ENCODE measurements at places on chromosomes 5 and 9.

DNA sequence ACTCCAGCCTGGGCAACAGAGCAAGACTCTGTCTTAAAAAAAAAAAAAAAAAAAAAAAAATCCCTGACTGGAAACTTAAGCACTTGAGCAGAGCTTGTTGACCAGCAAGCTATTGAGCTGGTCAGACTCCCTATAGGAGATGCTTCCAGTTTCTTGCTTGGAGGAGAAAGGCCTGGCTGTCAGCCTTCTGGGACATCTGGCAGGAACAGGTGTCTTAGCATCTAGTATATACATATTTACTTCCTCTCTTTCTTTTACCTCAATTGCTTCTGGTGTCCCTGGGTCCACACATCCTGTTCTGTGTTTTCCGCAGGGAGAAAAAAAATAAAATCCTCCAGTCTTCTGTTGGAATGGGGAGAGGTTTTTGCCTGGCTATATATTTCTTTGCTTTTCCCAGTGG lies 60.1 kb downstream of the PRKACG start:
- no peak for DNase-seq

GRCh38 chr9:71121275-71122021 lies at the start of gene TRPM3:
TRPM3 (minus strand) TSS chr9:71121621; CDS start chr9:71121354, 267 bp downstream.
- DNase-seq, result no peak

DNA sequence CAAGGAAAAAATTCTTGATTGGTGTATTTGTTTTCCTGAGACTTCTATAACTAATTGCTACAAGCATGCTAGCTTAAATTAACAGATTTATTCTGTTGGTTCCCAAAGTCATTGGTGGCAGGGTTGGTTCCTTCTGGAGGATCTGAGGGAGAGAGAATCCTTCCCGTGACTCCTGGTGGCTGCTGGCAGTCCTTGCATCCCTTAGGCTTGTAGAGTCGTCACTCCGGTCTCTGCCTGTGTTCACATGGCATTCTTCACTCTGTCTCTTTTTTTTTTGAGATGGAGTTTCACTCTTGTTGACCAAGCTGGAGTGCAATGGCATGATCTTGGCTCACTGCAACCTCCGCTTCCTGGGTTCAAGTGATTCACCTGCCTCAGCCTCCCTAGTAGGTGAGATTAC lies 5.3 kb downstream of the CDK9 start:
- no peak for DNase-seq

- DNase-seq, result no peak
These were observed 16.3 kb downstream of the KLF9 start for GRCh38 chr9:70398145-70398556.

DNA sequence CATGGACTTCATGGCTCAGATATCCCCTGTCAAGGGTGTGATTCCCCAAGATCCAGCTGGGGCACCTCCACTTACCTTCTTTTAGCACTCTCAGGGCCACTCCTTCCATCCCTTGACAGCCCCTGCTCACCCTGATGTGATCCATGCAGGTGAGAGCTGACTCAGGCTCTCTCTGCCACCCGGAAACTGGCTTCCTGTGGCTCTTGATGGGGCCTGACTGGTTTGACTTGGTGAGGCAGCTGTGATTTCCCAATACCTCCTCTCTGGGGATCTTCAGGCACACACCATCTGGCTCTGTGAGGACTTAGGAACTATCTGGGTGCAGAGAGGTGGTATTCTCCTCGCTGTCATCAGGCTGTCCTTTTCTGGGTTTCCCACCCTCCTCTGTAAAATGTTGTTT lies 7.9 kb upstream of the FAT2 start:
- DNase-seq, result no peak

- DNase-seq, result no peak
These were observed 220.2 kb downstream of the ADAMTS6 start for GRCh38 chr5:65261499-65261898.

DNA sequence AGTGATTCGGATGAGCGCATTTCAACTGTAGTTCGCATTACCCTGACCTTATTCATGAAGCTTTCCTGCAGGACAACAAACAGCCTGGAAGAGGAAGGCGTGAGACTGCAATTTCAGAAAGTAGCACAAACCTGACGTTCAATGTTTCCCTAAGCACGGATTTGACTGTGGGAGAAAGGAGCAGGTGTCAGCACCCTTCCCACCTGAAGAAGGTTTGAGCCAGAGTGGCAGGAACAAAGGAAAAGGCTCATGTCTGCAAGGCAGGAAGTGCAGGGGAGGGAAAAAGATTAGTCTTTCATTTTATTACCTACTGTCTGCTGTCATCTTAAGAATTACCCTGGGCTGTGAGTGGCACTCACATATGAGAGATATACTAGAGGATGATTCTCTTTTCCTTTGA lies 114.0 kb downstream of the MED10 start:
- DNase-seq, result no peak

- DNase-seq, result no peak
These were observed 138.7 kb downstream of the RAPGEF6 start for GRCh38 chr5:131496400-131496713.

DNA sequence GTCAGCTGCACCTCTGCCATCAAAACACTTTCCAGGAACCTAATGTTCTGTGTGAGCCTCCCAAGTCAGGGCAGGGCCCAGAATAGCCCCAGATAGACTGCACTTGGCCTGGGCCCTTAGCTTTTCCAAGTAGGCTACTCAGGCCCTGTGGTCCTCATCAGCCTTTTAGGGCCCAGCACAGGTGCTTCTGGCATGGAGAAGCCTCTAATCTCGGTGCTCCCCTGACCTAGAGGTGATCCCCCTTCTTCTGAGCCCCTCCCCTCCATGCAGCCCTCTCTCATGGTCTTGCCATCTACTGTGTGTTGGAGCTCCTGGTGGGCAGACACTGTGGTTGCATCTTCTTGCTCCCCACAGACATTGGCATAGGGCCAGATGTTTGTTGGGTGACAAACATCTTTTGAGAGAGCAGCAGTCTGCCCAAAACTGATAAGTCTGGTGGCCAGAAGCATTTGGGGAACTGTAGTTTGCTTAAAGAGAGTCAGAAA lies 28.1 kb downstream of the FRMPD1 start:
- DNase-seq, result no peak

GRCh38 chr9:87179553-87180340 lies 232.4 kb upstream of the GAS1 start:
- DNase-seq, result no peak

- no peak for DNase-seq
These were observed 25.1 kb downstream of the JADE2 start for GRCh38 chr5:134550271-134551214.

DNA sequence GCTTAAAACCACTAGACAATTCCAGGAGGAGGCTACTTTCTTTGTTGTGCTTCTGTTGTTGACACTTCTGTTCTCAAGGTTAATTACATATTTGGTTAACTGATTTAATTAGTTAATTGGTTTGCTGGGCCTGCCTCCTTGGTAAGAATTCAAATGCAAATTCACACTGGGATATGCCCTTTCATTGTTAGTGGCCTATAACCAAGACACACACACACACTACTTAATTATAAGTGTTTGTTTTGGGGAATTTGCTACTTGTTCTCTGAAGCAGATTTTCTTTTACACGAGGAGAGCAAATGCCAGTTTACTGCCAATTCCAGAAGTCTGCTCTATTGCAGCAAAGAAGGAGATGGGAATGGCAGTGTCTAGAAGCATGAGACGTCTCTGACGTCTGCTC lies 101.6 kb upstream of the BASP1 start:
- no peak for DNase-seq

DNA sequence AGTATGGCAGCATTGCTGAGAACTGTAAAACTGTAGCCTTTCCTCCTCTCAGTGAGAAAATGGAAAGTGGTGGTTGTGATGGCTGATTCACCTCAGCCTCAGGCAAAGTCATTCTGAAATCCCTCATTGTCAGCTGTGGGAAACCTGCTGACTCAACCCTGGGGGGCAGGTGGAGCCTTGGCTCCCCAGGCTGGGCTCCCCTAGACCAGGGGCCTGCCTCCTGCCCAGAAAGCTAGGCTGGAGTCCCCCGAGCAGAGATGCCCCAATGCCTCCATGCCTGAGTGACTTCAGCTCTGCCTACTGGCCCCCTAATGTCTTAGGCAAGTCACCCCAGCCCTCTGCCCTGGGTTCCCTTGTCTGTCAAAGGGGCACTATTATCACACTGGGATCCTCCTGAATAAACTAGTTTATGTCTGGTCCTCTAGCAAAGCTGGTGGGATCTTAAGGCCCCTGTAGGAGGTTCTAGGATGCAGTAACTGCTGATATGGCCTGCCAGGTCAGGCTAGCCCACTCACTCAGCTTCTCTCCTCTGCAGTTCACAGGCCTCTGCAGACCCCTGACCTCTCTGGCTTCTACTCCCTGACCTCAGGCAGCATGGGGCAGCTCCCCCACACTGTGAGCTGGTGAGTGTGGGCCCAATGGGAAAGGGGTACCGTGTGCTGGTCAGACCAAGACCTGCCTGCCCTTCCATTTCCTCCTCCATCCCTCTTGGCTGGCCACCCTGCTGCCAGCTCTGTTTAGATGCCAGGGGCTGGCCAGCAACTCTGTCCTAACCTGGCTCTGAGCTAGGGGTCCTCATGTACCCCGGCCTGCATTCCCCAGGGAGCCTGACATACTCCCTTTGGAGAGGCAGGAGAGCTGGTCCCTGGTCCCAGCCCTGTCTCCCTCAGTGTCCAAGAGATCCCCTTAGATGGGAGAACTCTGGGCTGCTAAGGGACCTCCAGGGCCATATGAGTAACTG lies 24.2 kb downstream of the TCF7 start:
- no peak for DNase-seq

GRCh38 chr5:138579517-138579863 lies 4.3 kb upstream of the HSPA9 start:
- DNase-seq, result no peak

DNA sequence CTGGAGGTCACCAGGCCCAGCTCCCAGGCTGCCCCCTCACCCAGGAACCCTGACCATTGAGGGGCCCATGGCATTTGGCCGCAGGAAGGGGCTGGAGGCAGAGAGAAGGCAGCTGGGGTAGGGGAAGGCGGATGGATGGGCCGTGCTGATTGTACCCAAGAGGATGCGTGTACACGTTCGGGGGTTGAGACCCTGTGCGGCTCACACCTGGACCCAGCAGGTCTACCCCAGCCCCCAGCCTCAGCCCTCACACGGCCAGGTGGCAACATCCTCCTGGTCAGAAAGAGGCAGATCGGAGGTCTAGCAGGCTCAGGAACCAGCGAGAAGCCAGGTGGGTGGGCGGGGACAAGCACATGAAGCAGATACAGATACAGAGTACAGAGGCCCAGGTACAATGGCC lies 33.7 kb downstream of the NACC2 start:
- DNase-seq, result no peak

- no peak for DNase-seq
These were observed 21.8 kb downstream of the DMAC1 start for GRCh38 chr9:7777771-7778170.

DNA sequence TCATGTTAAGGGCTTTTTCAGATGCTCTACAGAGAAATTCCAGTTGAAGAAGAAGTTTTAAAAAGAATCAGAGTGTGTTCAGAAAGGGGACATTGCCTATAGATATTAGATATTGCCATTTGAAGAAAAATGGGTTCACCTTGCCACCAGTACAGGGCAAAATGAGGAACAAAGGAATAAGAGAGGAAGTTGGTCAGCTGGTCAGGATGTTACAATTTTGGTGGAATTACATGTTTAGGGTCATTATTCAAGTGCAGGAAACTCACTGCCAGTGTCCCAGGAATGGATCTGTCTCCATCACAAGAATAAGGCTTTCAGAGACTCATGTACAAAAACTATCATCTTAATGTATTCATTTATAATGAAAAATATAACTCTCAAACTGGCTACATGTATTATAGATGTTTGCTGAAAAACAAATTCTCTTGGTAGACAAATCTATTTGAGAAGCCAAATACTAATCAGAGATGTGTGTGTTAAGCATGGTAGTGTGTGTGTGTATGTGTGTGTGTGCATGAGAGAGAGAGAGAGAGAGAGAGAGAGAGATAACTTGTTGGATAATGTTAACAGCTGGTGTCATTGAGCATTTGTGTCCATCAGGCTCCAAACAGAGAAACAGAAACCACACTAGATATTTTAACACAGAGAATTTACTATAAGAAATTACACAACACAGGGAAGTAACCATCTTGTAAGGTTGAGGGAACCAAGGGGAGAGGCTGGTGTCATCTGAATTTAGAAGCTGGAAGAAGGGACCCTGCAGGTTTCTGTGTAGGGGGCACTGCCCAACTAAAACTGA lies 5.0 kb upstream of the C1QTNF3 start:
- DNase-seq, result no peak

DNA sequence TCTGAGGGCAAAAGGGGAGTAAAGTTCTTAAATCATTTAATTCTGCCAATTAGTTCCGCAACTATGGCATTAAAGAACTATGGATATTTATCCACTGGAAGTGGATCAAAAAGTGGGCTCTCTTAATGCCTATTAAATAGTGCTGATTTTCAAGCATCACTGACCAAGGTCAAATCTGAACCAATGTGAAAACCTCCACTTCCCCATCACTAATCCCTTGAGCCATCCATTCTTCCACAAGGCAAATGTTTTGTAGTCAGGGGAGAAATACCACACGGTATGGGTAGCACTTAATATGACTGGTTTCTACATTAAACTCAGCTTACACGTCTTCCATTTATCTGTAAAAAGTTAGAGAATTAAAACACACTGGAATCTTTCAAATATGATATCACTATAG lies 57.6 kb downstream of the MLLT3 start:
- DNase-seq, result no peak

DNA sequence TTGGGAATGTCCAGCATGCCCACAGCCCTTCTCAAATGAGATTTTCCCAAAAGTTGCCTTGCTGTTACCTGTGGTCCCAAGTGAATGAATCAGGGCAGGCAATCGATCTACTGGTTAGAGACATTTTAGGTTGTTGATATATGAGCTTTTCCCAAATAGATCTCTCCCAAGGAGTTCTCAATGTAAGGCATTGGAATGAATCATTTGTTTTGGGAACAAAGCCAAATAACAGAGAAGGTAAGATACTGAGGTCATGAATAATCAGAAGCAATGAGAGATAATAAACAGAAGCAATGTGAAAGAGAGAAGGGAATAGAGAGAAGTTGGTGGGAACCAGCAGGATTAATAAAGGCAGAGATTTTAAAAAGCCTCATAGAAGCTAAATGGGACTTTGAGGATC lies 93.6 kb upstream of the FER start:
- DNase-seq, result no peak

GRCh38 chr9:32398207-32398606 lies 13.8 kb downstream of the ACO1 start:
- DNase-seq, result no peak

DNA sequence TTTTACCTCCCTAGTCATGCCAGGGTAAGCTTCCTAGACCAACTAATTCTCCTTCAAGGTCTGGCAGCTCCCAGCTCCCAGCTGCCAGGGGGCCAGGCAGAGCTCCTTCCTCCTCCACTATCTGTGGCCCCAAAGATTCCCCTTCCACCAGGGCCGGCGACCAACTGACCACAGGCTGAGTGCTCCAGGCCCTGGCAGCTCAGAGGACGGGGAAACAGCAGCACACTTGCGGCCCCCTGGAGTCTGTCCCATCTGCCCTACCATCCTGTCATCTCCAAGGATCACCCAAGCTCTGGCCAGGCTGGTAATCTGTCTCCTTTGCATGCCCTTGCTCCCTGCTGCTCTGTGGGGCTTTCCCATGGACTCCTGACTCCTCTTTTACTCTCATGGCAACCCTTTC lies 31.2 kb upstream of the BASP1 start:
- DNase-seq, result no peak
